ENCODE measurements at places on chromosomes 2 and 18.
A peak's percentile ranks its signal among the peaks of the same experiment; 100 is the strongest.

- DNase-seq: no peak
These were observed 74.1 kb downstream of the VAPA start for GRCh38 chr18:9987931-9988330.

- no peak for DNase-seq
These were observed 11.9 kb downstream of the MSH2 start for GRCh38 chr2:47414682-47415458.

DNA sequence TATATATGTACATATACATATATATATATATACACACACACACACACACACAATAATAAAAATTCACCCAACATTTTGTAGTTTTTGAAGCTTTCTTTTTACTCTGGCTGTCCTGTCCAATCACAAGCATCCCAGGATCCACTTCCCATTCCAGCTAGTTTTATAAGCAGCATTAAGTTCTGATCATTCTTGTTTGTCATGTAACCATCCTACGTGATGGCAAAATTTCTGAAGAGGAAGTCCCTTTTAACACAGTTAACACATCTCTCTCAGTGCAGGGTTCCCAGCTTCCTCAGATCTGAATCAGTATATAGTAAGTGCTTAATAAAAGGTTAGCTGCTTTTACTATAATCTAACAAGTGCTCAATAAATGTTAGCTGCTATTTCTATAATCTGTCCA, 26.4 kb downstream of the MYOM1 start:
- DNase-seq: no peak

DNA sequence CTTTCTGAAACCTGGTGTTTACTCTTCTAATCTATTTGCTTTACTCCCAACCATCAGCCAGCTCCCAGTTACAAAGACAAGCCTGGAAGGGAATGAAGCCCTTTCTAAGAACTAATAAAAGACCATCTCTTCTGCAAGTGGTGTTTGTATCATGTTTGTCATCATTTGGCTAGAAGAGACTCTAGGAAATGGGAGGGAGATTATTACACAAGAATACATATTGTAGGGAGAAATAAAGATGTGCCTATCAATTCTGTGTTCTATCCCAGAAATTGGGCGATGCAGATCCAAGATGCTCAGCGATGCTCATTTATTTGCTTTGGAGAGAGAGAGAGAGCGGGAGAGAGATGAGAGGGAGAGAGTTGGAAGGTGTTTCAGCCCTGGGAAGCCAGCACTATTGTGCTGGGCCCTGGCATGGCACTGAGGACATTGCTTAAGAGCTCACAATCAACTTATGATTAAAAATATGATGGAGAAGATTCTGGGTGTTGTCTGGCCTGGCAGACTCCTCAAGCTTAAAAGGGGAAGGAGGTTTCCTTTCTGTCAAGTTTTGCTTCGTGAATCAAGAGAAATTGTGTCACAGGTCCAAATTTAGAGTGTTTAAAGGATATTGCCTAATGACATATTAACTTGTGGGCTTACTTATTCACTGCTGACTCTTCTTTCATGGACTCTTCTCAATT, 41.8 kb upstream of the AFF3 start:
- no peak for DNase-seq

- DNase-seq: no peak
These were observed 452.1 kb upstream of the ST6GAL2 start for GRCh38 chr2:107338059-107338458.

- DNase-seq: no peak
These were observed 125.4 kb downstream of the DCC start for GRCh38 chr18:52465391-52465790.

DNA sequence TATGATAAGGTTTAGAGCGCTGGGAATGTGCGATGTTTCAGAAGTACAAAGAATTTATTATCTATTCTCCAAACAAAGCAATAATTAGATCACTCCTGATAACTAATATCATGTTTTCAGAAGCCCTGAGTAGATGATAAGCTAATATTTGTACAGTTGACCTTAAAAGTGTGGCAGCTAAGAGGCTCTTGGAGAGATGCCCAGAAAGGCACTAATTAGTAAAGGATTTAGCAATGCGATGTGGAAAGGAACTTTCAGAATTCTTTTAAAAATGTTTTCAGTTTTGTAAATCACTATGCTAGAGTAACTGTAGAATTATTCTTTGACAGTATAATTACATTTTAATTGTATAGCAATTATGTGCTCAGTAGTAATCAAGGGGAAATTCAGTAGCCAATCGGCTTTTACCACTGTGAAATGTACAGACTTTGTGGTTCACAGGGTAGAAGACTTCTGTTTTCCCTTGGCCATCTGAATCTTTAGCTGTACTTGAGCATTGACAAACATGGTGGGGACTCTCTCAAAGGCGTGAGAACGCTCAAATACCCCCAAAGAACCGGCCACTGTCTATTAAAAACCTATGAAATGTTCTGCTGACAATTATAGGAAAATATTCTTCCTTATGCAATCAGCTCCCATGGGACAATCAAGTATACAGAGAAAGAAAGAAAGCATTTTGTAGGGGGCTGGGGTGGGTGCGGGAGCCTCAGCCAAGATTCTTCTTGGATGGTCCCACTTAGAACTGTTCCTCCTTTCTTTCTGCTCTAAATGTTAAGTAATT, 262.8 kb upstream of the AGAP1 start:
- no peak for DNase-seq

GRCh38 chr2:24359129-24360049, 947 bp downstream of the ITSN2 start:
- DNase-seq: peak; percentile 35

GRCh38 chr18:34978953-34979608, 62.1 kb upstream of the MAPRE2 start:
- DNase-seq: peak; percentile 4

DNA sequence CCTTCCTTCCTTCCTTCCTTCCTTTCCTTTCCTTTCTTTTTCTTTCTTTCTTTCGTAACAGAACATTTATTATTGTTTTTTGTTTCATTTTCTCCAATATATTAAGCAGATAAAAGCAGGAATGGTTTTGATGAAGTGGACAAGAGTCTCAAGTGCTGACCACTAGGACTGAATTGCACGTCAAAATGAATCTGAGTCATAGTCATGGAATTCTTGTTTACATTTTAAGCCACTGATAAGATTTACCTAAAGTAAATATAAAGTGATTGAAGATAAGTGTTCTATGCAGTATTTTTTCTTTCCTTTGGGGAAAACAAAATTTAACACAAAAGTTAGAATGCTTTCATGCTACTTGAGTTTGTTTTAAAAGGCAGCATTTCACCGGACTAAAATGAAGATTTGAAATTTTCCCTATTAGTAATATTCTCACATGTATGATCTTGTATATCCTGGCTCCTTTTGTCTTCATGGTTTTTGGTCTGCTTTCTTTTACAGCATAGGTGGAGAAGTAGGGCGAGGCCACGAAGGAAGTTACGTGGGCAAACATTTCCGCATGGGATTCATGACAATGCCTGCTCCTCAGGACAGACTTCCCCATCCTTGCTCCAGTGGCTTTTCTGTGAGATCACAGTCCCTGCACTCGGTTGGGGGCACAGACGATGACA, 113.5 kb downstream of the NYAP2 start:
- no peak for DNase-seq

DNA sequence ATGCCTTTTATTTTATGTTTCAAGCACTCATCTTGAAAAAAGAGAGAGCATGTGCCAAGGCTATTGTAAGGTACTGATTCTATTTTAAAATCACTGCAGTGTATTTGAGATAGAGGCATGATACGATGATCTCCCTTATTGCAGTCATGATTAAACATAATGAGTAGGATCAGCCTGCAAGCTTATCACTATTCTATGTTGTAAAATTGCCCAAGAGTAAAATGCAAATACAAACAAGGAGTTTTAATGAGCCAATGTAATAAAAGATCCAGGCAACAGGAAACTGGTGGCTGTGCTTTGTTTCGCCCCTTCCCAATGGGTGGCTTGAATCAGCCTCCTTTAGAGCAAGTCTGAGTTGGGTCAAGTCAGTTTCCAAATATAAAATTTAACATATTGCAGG, 116.4 kb upstream of the RBMS1 start:
- DNase-seq: no peak

DNA sequence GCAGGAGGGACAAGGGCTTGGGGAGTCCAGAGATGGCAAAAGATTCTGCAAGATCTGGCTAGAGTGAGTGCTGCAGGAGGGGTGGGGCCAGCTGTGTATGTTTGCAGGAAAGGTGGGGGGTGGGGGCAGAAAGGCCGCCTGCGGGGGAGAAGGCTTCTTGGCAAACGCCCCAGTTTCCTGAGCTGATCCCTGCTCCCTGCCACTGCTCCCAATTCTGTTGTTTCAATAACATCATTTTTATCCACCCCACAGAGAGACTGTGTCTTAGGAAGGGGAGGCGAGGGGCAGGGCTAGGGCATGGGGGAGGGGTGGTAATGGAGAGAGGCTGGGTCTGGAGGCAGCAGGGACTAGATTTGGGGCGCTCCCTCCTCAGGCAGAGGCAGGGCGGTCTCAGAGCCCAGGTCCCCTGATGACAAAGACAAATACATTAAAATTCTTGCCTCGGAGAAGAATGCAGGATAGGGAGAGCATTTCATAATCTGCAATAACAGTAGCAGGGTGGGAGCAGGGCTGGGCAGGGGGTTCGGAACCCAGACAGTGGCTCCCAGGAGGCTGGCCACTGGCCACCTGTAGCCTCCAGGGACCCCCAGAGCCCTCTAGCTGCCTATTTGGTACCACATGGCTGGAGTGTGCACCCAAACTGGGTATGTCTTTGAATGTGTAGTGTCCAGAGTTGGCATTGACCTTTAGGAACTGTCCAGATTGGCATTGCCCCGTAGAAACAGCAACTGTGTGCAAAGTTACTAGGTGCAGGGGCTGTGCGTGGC, 2.1 kb upstream of the WNT6 start:
- DNase-seq: no peak

DNA sequence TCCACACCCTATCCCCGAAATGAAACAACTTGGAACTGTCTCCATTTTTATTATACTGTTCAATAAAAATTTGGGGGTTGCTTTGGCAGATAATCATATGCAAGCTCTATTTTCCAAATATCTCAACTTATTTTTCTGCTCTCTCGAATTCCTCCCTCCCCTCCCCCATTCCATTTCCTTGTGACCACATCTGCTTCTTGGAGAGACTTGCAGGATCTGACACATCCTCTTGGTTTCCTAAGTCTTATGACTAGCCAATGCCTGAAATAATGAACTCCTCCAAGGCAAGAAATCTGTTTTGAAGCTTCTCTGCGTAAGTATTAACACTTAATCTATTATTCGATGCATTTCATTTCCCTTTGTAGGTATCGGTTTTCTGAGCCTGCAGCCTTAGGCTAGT, 16.1 kb downstream of the TGIF1 start:
- no peak for DNase-seq

DNA sequence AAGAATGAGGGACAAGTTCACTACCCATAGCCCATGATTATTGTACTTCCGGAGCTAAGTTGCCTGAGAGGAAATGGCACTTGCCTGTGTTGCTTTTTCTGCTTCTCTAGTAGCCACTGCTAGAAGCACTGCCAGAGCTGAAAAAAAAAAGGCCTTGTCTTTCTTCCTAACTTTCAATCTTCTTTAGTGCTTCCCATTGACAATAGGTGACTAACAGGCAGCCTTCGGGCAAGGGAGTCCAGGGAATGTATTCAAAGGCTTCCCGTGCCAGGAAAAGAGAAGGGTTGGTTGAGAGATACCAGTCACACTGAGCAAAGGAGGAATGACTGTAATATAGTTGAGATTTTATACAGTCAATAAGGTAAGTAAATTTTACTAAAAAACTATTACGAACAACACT, 242.0 kb downstream of the CALCRL start:
- no peak for DNase-seq

- peak; percentile 5 for DNase-seq
These were observed 413.7 kb upstream of the FAM98A start for GRCh38 chr2:34012715-34013302.

Data from germinal center (tissue), 1 donor.